Activated CD4-positive, alpha-beta T cell treated with anti-CD3 and anti-CD28 coated beads, Interleukin-2, amount 10 ng/mL, durations not matched to agents 7 days and 5 days (primary cell): ENCODE measurements at places on chromosomes 5 and 9.

DNA sequence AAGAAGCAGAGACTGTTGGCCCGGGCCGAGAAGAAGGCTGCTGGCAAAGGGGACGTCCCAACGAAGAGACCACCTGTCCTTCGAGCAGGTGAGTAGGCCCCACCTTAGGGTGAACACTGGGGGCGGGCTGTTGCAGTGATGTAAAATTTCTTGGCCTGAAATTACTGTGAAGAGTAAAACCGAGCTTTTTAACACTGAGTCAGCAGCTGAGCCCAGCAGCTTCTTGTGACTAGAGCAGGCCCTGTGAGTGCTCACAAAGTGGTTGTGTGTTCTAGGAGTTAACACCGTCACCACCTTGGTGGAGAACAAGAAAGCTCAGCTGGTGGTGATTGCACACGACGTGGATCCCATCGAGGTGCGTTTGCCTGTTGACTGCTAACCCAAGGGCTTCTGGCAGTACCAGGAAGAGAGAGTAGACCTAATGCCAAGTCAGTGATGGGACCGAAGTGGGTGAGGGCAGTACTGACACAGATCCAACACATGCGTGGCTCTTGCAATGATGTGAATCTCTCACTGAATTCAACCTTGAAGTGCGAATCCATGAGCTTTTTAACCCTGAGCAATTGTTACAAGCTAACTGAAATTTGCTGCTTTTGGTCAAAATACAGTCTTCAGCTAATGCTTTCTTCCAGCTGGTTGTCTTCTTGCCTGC, 2.1 kb downstream of the RPL7A start:
- DNase-seq: no peak

- DNase-seq: no peak
Measured at GRCh38 chr9:130565792-130566191, 13.6 kb upstream of the FUBP3 start.

- DNase-seq: no peak
Measured at GRCh38 chr5:144525000-144525399, 354.3 kb downstream of the KCTD16 start.

GRCh38 chr5:80600943-80601693, 31.0 kb upstream of the ANKRD34B start:
- peak; percentile 16 for DNase-seq

DNA sequence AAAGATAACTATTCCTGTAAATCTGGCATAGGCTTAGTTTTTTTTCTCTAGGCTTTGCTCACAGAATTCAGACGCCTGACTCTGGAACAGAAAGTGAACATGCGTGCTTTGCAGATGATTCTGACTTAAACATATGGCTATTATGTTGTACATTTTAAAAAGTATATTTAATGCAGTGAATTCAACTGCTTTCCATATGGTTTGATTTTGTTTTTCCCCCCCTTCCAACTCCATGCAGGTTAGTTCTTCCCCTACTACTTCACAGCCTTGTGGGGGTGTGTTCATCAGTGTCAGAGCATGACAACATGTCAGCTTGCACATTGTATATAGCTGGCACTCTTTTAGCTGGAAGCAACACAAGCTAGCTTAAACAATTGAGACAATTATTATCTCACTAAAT, 226.8 kb downstream of the TMEM167A start:
- DNase-seq: no peak

GRCh38 chr5:5793242-5794117, 371.0 kb downstream of the ICE1 start:
- DNase-seq: no peak

- DNase-seq: peak; percentile 44
Measured at GRCh38 chr9:92947268-92948037, at the start of gene FGD3. Gene FGD3 (plus strand): TSS chr9:92947523. CDS start chr9:92976257, 28,734 bp downstream.
